ENCODE measurements at places on chromosomes 7 and 10.

DNA sequence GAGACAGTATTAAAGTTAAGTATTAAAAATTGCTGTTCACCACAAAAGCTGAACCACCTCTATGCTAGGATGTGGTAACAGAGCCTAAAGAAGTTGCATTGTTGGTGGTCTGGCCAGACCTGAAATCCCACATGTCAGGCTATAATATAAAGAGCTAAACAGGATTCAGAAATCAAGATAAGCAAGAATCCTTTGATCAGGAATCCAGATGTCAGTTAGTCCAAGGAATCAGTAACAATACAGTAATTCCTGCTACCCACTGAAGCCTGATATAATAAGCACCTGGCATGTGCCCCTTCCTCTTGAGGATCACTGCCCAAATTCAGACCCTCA is 48.9 kb downstream of the ZNF277 start:
- DNase-seq = no peak

DNA sequence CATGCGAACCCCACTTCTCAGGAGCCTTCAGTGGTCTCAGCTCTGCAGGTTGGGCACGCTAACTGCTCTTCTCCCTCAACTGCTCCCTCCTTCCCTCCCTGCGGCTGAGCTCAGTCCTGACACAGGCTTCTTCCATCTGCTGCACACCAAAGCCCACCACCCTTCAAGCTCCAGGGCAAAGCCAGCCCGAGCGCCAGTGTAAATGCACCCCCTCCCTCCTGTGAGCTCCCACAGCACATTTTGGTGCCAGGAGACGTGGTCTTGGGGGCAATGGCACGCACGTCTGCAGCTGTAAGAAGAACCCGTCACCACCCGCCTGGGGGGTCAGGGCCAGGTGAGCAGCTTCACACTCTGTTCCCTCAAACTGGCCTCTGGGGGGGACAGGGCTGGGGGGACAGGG is 15.9 kb downstream of the VIPR2 start:
- no peak for DNase-seq

DNA sequence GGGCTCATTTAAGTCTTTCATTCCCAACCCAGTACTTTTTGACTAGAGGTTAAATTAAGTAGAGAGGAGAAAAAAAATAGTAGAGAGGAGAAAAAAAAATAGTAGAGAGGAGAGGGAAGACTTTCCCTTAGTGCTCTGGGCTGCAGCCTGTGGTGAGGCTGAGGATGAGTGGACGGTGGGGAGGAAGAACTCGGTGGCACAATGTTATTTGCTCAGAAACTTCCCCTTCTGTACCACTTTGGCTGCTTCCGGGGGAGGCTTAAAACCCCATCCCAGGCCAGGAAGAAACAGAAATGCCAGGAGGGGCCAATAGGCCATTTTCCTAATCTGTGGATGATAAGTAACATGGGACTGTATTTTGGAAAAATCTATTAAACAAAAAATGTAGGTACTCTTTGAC is 14.6 kb upstream of the MLXIPL start:
- no peak for DNase-seq

GRCh38 chr7:7177044-7177517 is 5.3 kb upstream of the C1GALT1 start:
- DNase-seq = peak; percentile 85

- no peak for DNase-seq
Measured at GRCh38 chr7:4841007-4841784, 20.6 kb downstream of the PAPOLB start.

- no peak for DNase-seq
Measured at GRCh38 chr7:5183155-5183554, 6.9 kb upstream of the WIPI2 start.

GRCh38 chr7:106583100-106583499 is 77.9 kb downstream of the CCDC71L start:
- peak; percentile 46 for DNase-seq

DNA sequence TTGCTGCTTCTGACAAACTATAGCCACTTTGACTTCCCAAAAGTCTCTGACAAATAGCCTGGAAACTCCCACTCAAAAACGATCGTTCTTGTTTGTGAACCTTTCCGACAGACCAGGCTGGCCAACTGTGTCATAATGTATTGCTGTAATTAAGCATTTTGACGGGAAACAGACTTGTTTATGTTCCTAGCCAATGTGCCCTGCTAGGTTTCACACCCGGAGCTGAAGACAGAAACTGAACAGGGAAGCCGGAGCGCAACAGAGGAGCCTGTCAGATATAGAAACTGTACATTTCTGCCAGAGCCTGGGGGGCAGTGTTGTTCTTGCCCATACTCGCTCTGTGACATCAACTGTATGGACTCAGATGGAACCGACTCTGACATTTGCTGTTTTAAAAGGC is 55.3 kb upstream of the C7orf33 start:
- no peak for DNase-seq

- peak; percentile 13 for DNase-seq
Measured at GRCh38 chr10:35516102-35516670, 89.0 kb upstream of the GJD4 start.

- DNase-seq = no peak
Measured at GRCh38 chr7:2758673-2759616, 70.9 kb downstream of the AMZ1 start.

DNA sequence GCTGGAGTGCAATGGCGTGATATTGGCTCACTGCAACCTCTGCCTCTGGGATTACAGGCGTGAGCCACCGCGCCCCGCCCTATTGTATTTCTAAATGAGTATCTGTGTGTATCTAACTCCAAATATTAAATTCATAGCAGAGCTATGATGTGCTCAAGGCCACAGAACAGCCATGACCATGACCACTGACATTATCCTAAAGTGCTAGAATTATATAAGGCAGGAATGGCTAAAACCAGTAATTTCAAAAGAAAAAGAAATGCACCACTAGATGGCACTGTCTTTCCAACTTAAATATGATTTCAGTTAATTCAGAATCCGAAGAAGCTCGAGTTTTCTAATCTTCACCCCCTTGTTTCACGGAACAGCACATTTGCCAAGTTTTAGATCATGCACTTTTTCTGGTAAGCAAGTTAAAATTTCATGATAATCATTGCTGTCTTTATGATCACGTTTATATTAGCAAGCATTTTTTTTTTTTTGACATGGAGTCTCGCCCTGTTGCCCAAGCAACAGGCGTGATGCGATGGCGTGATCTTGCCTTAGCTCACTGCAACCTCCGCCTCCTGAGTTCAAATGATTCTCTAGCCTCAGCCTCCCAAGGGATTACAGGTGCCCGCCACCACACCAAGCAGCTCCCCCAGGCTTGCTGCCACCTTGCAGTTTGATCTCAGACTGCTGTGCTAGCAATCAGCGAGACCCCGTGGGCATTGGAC is 65.3 kb downstream of the OR13A1 start:
- peak; percentile 57 for DNase-seq

DNA sequence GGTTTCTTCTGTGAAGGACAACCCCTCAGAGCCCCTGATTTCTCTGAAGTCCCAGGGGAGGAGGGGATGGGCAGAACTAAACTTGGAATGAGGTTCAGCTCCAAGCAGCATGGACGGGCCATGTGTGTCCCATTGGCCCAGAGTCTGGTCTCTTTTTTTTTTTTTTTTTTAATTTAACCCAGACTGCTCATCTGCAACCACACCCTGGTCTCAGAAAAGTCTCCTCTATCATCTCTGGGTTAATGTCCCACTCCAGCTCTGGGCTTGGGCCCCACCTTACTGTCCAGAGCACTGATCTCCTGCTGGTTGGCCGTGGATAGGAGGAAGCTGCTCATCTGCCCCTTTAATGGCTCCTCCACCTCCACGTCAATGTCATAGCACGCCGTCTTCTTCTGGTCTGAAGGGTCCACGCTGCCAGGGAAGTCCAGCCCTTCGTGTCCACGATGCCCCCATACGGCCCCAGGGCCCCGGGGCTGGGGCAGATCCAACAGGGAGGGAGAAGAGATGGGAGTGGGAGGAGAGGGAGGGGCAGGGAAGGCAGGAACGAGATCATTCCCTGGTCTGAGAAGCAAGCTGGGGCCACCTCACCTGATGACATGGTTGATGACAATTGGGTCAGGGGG is 7.7 kb downstream of the CHPF2 start:
- no peak for DNase-seq

GRCh38 chr7:158973440-158973839 is 117.1 kb downstream of the DYNC2I1 start:
- DNase-seq = peak; percentile 26

GRCh38 chr10:122044045-122044661 is 55.2 kb downstream of the TACC2 start:
- no peak for DNase-seq

DNA sequence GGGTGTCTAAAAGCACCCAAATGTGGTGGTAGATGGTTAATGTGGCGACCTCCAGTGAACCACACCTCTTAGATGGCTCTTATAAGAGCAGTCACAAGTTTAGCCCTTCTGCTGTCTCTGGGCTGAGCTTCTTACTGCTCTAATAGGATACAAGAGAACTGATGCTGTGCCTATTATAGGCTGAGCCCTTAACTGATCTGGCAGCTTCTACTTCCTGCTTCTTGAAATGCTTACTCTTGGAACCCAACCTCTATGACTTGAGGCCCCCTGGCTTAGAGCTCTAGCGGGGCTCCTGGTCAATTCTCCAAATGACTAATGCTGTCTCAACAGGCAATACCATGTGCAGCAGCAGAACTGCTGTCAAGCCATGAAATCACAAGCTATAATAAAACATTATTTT is 35.0 kb upstream of the LSM8 start:
- no peak for DNase-seq

DNA sequence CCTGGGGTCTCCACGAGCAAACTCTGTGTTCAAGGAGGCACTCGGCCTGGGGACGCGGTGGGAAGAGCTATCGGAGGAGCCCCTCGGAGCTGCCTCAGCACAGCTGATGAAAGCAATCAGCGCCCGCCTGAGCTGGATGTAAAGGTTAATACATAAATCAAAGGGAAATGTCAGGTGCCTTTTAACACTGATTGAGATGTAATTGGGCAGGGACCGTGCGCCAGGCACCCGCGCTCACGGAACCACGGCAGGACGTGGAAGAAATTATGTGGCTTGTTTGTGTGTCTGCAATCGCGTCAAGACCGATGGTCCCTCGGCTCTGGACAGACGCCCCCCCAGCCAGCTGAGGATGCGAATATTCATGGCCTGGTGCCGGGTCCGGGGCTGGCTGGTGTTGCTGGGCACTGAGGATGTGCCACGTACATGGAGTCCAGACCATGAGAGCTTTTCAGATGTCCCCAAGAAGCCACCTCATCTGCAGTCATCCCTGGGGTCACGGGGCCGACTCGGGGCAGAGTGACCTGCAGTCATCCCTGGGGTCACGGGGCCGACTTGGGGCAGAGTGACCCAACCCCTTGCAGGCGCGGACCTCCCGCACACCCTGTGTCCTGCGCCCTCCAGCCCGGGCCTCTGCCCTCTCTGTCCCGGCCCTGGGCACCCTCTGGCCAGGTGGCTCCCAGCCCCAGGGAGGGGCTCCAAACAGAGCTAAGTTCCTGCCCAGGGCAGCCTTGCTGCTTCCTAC is 15.6 kb downstream of the FOXL3 start:
- no peak for DNase-seq

DNA sequence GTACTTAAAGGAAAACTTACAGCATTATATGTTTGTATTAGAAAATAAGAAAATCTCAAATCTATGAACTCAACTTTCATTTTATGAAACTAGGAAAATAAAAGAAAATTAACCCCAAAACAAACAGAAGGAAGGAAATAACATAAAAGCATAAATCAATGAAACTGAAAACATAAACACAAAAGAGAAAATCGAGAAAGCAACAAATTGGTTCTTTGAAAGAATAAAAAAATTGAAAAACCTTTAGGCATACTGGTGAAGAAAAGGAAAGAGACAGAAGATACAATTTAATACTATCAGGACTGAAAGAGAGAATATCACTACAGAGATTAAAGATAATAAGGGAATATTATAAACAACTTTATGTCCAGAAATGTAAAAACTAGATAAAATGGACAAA is 21.2 kb downstream of the PRTFDC1 start:
- no peak for DNase-seq

DNA sequence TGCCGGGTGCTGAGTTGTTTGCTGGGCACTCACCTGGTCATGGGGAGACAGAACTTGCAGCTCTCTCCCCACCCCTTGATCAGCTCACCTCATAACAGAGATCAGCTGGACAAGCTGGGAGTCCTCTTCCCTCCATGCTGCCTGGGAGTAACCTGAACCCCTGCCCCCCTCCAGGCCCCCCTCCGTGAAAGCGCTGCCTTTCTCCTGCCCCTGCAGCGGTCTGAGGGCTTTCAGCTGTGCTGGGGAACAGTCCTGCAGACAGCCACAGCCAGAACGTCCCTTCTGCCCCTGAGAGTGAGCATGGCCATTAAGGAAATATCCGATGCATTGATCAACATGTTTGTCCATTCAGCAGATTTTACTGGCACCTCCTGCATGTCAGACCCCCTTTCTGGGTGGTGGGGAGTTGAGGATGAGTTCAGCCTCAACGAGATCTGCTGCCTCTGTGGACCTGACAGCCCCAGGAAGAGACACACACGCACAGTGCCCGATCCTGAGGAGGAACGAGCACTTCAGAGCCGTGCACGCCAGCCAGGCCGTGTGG is 4.5 kb downstream of the FAM20C start:
- no peak for DNase-seq

DNA sequence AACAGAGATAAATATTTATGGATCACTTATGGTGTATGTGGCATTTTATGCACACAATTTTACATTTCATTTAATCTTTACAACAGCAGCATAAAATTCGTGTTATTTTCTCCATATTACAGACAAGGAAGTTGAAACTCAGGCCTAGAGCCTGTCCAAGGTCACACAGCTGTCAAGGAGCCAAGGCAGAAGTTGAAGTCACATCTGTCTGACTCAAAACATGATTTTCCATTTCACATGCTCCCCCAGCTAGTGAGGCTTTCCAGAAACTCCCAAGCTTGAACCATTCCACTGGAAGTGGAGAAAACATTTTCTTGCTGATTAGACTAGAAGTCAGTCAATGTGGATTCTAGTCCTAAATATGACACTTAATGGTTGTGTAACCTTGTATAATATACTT is 110.5 kb downstream of the HECTD2 start:
- no peak for DNase-seq

DNA sequence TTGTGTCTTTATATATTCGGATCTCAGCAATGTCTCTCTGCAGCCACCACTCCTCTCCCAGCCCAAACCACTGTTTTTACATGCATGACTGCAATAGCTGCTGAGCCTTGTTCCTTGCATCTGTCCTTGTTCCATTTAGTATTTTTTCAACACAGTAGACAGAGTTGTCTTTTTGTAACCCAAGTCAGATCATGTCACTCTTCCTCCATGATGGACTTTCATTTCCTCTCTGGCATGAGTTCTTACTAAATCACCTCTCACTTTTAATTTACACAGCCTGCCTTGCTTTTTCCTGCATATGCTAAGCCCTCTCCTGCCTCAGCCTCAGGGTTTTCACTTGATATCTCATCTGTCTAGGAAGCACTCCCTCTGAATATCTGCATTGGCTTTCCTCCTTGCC is 353.2 kb downstream of the HGF start:
- no peak for DNase-seq

- DNase-seq = no peak
Measured at GRCh38 chr10:79054203-79055099, 14.3 kb upstream of the ZMIZ1 start.

GRCh38 chr10:120582753-120583152 is 125.7 kb downstream of the PLPP4 start:
- DNase-seq = no peak

Measured in fibroblast of skin of back (primary cell).